ENCODE measurements at places on chromosomes 12 and 14.

DNA sequence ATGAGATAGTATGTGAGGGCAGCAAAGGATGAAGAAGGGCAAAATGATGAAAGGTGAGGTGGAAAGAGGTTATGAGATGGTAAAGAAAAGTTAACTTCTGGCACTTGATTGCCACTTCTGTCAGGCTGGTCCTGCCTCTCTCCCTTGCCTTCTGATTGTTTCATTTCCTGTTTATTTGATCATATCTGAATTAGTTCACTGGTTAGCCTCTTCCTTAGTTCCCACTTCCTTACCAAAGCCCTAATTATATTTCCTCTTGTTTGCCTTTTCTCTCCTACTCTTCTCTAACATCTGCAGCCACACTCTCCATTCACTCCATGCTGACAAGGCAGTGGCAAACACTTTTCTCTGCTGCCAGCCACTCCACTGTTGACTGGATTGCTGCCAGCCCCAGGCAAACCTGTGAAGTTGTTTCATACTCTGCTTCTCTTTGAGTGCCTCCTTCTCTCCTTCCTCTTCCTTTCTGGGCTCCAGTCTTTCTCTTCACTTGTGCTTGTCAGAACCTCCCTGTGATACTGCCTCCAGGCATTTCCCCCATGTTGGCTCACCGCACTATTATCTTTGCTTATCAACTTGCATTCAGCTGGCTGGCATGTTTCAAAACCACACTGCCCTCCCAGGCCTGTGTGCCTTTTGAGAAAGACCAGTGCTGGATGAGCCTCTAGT lies 8.1 kb downstream of the PNP start:
- peak; percentile 53 for DNase-seq

GRCh38 chr12:71282020-71282419 lies 124.2 kb upstream of the TSPAN8 start:
- no peak for DNase-seq

DNA sequence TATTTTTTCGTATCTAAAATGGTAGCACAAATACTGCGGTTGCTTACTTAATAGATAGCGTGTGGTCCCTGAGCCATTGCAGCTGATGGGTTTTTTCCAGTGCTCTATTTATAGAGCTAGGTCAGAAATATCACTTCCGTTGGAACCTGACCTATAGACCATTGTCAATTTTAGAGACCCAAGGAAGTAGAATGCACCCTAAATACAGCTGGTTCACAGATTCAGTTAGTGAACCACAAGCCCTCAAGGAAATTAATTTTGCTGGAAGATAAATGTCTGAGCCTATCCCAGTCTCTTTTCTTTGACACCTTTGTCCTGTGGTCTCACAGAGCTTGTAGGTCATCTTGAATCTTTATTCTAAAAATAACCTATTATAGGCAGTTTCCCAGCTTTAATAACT lies 391.0 kb downstream of the ZFP36L1 start:
- DNase-seq, result no peak

DNA sequence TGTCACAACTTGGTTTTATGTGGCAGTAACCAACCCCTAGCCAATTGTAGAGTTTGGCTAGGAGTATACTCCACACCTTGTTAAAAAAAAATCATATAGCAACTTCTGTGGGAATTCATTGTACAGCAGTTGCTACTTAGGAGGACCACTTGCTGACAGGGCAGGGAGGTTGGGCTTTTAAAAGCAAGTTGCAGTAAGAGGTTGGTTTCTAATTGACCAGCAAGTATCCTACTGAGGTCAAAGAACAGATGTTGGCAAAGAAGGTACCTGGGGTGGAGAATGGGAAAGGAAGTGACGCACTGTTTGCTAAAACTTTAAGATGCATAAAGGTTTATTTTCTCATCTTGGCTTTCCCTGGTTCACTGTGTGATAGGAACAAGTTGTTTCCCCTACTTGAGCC lies 104.6 kb downstream of the TBX3 start:
- DNase-seq, result no peak

GRCh38 chr12:2083561-2083960 lies 30.8 kb downstream of the CACNA1C start:
- DNase-seq, result no peak

- DNase-seq, result no peak
Observed at GRCh38 chr12:38132139-38132538, 184.4 kb upstream of the ALG10B start.

GRCh38 chr12:97559267-97559666 lies 96.7 kb downstream of the RMST start:
- DNase-seq, result no peak

GRCh38 chr12:124347335-124347734 lies 52.4 kb downstream of the RFLNA start:
- DNase-seq, result no peak

DNA sequence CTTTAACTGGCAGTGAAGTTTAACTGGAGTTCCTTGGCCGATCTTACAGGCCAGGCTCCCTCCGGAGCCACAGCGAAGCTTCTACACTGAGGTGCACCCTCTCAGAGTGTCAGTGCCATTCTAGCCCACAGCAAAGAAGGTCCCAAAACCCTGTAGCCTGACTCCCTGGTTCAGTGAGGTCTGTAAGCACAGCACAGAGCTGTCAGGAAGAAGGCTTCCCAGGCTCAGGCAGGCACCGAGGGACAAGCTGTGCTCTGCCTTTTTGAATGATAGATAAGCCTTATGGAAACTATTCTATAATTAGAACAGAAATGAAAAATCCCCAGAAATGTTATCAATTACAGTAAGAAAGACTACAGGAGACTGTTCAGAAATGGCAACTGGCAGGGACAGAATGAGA lies 40.2 kb downstream of the MOK start:
- no peak for DNase-seq

DNA sequence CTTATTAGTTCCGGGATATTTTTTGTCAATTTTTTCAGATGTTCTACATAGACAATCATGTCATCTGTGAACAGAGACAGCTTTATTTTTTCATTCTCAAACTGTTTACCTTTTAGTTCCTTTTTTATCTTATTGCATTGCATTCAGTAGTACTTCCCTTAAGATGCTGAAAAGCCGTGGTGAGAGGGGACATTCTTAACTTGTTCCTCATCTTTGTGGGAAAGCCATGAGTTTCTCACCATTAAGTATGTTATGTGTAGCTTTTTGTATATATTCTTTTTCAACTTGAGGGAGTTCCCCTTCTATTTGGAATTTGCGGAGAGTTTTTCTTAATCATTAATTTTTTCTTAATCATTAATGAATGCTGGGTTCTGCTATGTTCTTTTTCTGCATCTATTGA lies 1727.1 kb upstream of the SEL1L start:
- no peak for DNase-seq

GRCh38 chr12:71607494-71608330 lies 55.9 kb downstream of the ZFC3H1 start:
- DNase-seq, result no peak

DNA sequence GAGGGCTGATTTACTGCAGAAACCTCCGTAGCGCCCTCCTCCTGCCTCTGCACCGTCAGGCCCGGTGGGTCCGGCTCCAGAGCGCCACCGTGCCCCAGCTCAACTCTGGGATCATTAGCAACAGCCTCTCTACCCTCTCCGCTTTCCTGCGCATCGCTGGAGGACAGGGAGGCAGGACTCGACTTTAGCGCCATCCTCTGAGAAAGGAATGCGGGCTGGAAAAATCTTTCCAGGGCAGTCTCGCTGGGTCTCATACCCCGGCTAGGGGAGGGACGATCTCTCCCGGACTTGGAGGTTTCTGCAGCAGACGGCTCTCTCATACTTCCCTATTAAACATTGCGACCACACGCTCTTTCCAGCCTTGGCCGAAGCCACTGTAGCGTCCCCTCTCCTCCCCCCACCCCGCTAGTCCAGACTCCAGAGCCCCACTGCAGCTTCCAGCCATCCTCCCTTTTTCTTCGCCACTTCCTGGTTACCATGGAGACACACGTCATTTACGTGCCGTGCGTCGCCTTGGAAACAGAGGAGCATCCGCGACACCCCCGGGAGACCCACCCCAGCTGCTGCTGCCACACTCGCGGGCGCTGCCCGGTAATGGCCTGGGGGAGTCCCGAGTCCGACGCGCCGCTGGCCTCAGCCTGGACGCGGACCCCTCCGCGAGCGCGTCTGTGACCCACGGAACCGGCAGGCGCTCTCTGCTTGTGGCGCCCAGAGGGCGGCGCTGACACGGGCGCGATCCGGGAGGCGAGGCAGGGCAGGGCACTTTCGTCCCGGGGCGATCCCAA lies at the start of gene CCDC184:
TSS of gene CCDC184 (plus strand) at position 554 of the 785 bp plus-strand sequence. CDS start 479 bp downstream, outside the sequence.
- peak; percentile 88 for DNase-seq

GRCh38 chr14:33839193-33840076 lies 111.4 kb downstream of the EGLN3 start:
- peak; percentile 72 for DNase-seq

- DNase-seq, result no peak
Observed at GRCh38 chr12:112543751-112544150, 125.0 kb downstream of the PTPN11 start.

- DNase-seq, result peak; percentile 97
Observed at GRCh38 chr12:4271717-4272423, 1.7 kb upstream of the CCND2 start.

- no peak for DNase-seq
Observed at GRCh38 chr12:55789171-55789570, 28.4 kb downstream of the SARNP start.

DNA sequence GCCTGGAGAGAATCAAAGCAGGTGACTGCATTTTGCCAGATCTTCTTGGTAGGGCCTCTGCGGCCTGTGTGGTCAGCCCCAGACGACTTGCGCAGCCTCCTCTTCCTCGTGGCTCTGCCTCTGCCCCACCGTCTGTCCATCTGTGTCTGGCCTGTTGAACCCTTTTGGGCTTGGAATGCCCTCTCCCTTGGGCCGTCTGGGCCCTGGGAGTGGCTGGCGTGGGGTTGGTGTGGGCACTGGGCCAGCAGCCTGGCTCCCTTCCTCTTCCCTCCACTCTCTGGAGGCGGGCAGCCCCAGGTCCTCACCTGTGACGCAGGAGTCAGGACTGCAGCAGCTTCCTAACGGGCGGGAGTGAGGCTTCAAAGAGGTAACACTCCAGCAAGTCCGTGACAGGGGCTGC lies 9.7 kb upstream of the CCDC197 start:
- DNase-seq, result no peak

DNA sequence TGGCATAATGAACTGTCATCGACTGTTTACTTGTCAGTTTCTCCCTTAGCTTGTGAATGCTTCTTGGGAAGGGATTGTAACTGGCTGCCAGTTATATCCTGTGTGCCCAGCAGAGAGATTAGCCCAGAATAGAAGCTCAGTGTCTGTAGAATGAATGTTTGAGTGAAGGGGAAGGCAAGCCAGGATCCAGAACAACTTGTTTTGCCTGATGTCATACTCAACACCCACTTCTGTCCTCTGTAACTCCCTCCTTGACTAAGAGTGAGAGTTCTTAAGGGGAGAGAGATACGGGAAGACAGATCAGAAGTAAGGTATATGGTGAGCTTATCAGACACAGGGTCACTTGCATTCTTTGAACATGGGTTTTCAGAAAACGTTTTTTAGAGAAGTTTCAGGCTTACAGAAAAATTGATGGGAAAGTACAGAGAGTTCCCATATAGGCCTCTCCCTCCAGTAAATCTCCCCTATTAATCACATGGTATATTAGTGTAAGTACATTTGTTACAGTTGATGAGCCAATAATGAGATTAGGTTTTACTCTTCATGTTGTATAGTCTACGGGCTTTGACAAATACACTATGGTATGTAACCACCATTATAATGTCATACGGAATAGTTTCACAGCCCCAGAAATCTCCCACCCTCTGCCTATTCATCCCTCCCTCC lies 5.6 kb upstream of the SPPL3 start:
- no peak for DNase-seq

- DNase-seq, result no peak
Observed at GRCh38 chr12:128600886-128601285, 222.9 kb downstream of the SLC15A4 start.

DNA sequence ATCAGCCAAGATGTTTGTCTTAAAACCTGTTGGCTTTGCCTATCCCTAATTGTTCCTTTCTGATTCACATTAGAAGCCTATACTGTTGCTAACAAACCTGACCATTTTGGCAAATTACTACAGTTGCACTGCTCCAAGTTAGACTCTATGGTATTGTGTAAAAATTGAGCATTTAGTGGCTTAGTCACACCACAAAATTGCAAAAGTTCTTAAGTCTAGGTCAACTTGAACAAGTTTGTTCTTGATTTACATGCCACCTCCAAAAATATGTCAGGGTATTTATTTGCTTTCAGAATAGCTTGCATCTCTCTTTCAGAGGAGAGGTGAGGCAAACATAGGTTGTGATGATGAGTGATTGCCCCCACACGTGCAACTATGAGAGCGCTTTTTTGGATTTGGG lies 27.0 kb upstream of the PTHLH start:
- DNase-seq, result no peak

DNA sequence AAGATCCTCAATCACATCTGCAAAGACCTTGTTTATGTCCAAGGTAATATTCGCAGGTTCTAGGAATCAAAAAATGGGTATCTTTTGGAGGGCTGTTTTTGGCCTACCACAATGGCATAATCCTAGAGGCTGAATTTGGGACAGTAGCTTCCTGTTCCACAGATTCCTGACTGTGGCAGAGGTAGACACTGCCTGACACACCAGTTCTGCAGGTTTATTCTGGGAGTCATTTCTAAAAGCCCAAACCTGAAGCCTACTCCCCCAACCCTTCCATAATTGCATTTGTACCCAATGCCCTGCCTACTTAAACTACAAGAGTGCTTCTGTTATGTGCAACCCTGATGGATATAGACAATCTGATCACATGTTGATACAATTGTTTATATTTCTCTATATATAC lies 378.9 kb downstream of the PCNX1 start:
- DNase-seq, result no peak

DNA sequence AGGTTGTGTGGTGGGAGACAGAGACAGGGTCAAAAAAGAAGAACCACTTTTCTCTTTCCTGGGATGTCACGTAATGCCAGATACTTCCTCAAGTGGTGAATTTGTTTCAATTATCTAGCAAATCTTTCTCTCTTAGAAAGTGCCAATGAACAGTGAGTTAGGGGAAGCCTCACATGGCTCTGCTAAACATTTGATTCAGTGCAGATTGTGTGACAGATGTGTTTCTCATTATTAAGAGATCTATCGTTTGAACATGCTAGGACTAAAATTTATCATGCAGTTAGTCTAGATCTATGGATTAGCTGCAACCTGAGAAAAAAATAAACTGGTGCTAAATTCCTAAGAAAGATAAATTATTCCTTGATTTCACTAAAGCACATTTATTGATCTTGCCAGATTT lies 247.8 kb downstream of the MDGA2 start:
- no peak for DNase-seq

GRCh38 chr14:23910101-23910875 lies 43.3 kb upstream of the DHRS4 start:
- DNase-seq, result peak; percentile 26

- DNase-seq, result peak; percentile 71
Observed at GRCh38 chr12:117367006-117367638, 5.7 kb upstream of the NOS1 start.

GRCh38 chr12:14403293-14403692 lies 37.8 kb downstream of the ATF7IP start:
- no peak for DNase-seq

DNA sequence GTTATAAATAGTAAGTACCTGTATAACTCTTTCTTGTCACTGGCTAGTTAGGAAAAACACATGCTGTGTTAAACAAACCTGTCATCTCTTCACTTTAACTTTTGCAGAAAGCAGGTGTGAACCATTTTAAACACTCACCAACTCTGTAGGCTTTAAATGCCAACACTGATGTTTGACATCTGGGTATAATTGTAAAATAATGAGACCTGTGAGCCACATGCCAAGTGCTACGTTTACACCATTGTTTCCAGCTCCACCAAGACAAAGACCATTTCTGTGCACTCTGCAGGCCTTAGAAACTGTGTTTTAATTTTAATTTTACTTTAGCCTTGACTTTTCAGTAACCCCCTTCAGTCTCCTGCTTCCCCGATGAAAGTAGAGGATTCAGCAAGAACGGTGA lies 11.0 kb downstream of the TPH2 start:
- no peak for DNase-seq

GRCh38 chr14:104478656-104479055 lies 100.9 kb upstream of the C14orf180 start:
- no peak for DNase-seq

Measured in activated naive CD4-positive, alpha-beta T cell treated with anti-CD3 and anti-CD28 coated beads, Interleukin-2, amount 10 ng/mL, durations not matched to agents 7 days and 5 days (primary cell).